ENCODE measurements at places on chromosomes 7 and 10. TPM values are rescaled to one million over a fixed set of nuclear protein-coding genes. Genes with fewer than 3 reads are reported as not detected.

GRCh38 chr7:140059273-140060242, 3.2 kb downstream of the PARP12 start:
- DNase-seq, result no peak

- DNase-seq, result no peak
Observed at GRCh38 chr10:115417585-115418265, 324.6 kb downstream of the ATRNL1 start.

DNA sequence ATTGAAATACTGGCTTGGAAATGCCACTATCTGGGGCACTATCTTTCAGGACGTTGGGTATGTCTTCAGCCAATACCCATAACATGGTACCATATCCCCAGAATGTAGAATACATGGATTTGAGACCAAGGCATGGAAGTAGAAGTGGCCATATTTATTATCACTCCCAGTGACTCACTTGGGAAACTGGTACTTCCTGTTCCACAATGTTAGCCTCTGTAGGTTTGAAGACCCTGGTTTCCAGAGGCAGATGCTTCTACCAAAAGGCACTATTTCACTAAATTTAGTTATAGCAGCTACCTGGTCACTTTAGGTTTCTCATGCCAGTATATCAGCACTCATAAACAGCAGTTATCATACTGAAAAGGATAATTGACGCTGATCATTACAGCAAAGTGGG, 184.2 kb downstream of the CCDC71L start:
- DNase-seq, result no peak

GPC2 gene
- polyA plus RNA-seq, result 10.1 TPM

CHRM2 gene
- polyA plus RNA-seq, result 0.12 TPM

AKR1C8 gene
- not detected for polyA plus RNA-seq

SGPL1 gene
- polyA plus RNA-seq, result 31.7 TPM

Measured in hindlimb muscle (tissue), 1 donor.